AG08396 (cell line): ENCODE measurements at places on chromosomes 2 and 18.

- DNase-seq = no peak
These were observed 318.0 kb downstream of the MYCN start for GRCh38 chr2:16258350-16258749.

GRCh38 chr2:176561706-176562105 lies 292.5 kb downstream of the MTX2 start:
- no peak for DNase-seq

DNA sequence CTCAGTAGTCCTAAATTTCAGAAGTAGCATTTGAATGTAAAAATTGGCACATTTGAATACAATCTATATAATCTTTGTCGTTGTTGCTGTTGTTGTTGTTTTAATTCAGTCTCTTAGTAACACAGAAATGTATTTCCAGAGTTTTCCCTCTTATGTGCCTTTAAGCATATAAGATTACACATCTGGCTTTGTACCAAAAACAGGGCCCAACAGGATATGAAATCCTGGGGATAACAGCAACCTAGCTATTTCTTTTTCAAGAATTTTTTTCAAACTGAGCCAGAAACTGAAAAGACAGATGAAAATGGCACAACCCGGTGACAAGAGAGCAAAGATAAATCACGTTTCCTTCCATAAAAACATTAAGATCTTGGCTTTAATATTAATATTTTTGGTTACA lies 906.7 kb downstream of the NRXN1 start:
- DNase-seq = no peak

DNA sequence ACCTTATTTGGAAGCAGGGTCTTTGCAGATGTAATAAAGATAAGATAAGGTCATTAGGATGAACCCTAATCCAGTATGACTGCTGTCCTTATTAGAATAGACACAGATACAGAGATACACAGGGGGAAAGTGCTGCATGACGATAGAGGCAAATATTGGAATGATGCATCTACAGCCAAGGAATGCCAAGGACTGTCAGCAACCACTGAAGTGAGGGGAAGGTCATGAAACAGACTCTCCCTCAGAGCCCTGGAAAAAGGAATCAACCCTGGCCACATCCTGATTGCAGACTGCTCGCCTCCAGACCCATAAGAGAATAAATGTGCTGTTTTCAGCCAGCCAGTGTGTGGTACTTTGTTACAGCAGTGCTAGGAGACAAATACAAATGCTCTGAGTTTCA lies 14.8 kb downstream of the TMEM237 start:
- no peak for DNase-seq

GRCh38 chr2:44358503-44358902 lies 2.8 kb downstream of the PREPL start:
- DNase-seq = peak; percentile 6

- no peak for DNase-seq
These were observed 459.5 kb downstream of the FBXO15 start for GRCh38 chr18:73688161-73688560.

DNA sequence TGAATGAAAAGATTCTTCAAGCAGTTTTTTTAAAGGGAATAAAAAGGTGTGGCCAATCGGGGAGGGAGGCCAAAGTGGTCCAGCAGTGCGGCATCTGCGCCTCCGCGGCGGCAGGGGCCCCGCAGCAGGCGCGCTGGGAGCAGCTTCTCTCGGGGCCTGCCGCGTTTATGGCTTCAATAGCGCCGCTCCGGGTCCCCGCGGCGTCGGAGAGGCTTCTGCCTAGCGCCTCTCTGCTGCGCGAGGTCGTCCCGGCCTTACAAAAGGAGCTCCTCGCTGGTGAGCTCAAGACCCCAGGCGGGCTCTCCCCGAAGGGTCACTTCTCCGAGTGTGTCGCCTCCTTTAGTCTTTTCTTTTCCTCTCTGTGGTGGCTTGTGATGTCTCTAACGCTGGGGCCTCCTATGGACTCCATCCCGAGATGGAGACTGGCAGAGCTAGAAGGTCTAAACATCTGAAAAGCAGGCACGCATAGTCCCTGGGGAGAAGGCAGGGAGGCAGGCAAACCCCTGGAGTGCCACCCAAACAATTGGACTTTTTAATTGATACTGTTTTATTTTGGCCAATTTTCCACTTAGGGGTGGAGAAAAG lies 67.1 kb downstream of the SUMO1 start:
- DNase-seq = peak; percentile 35

- no peak for DNase-seq
These were observed 557.7 kb upstream of the TNP1 start for GRCh38 chr2:217417536-217417935.

DNA sequence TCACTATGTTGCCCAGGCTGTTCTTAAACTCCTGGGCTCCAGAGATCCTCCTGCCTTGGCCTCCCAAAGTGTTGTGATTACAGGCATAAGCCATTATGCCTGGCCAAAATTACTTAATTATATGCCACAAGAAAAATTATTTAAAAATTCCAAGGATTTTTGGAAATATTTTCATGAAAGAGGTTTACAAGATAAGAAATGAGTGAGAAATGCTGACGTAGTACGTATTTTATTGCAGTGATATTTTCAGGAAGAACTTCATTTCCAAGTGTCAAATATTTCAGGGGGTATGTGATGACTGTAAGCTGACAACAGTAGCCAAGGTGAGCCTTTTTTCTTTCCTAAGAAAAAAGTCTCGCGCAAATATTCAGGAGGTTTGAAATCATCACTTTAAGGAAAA lies 20.8 kb downstream of the NIF3L1 start:
- DNase-seq = no peak

DNA sequence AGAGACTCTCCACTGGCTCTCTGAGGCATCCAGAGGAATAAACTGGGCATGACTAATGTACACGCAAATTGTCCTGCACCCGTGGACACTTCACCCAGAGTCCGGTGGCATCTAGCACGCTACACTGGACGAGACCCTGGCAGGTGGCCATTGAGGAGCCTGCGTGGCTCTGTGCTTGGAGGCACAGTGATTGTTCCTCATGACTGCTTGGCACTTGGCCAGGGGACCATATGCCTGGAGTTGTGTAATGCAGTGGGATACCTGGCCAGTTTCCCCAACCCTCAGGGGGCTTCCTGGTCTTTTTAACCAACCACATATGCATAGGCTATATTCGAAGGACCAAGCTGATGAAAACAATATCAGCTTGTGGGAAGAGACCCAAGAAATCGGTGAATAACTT lies 66.6 kb downstream of the MTCL1 start:
- DNase-seq = no peak

GRCh38 chr18:62729487-62730386 lies 14.4 kb downstream of the PHLPP1 start:
- no peak for DNase-seq

DNA sequence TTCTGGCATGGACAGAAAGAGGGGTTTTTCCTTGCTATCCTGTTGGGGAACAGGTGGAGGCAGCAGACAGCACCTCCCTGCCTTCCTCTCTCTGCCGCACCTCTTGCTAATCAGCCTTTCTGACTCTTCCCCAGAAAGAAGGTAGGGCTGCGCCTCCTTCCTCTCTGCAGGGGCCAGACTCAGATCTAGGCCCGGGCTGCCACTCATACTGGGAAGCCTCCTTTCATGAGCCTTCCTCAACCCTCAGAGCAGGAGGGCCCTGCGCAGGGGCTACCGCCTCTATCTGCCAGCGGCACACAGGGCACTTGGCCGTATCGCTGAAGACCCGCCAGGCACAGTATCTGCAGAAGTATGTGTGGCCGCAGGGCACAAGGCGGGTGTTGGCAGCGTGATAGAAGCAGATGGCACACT lies 7.1 kb downstream of the NEURL3 start:
- DNase-seq = no peak

DNA sequence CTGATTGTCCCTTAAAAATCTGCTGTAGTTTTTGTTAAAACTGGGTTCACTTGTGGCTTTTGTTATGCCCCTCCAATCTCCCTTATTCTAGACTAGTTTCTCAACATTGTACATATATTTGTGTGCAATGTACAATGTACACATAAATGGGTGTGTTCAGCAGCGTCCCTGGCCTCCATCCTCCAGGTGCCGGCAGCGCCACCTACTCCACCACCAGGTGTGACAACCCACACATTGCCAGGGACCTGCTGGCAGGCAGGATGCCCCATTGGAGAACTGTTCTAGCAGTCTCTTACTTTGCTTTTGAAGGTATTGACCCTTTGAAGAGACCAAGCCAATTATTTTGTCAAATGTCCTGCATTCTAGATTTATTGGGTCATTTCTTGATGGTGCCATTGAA lies 75.4 kb downstream of the SH3RF3 start:
- no peak for DNase-seq

GRCh38 chr2:159136391-159136790 lies 150.1 kb downstream of the WDSUB1 start:
- DNase-seq = no peak

DNA sequence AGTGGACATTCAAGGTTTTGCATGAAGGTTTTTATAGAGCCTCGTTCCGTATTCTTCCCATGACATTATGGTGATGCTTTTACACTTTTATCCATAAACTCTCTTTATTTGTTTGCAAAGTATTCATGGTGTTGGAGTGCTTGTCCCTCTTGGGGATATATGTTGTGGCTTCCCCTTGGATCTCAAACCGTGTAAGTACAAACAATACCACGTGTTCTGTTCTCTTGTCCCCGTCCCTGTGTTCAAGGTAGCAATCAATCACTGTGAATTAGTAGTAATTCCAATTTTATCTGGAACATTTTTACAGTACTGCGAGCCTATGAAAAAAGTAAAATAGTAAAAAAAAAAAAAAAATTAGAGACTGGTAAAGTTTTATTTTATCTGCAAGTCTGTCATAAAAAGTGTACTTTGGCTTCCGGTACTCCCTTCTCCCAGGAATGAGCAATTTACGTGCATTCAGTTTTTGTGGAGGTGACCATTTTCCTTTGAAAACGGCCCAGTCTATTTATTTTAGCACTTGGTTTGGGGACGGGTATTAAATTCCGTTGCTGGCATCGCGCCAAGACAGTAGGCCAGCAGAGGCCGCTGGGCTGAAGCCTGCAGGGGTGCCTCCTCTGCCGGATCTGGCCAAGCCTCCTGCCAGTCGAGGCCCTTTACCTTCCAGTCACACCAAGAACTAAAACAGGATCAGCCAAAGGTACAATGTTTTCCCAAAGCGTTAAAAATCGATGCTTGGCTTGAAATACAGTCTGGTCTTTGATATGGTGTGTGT lies 175.7 kb downstream of the SOCS6 start:
- peak; percentile 81 for DNase-seq

GRCh38 chr2:218482651-218483050 lies 63.7 kb downstream of the VIL1 start:
- no peak for DNase-seq

GRCh38 chr18:76937597-76937996 lies 115.2 kb downstream of the ZNF236 start:
- no peak for DNase-seq
